ENCODE measurements at places on chromosomes 3 and 15.
A peak's percentile ranks its signal among the peaks of the same experiment; 100 is the strongest.

GRCh38 chr3:173745952-173746682 lies 348.6 kb downstream of the NLGN1 start:
- DNase-seq: no peak

- DNase-seq: no peak
These were observed 550.6 kb upstream of the NECTIN3 start for GRCh38 chr3:110521019-110521418.

- DNase-seq: peak; percentile 38
These were observed 24.8 kb upstream of the SLC25A38 start for GRCh38 chr3:39358333-39358732.

- peak; percentile 50 for DNase-seq
These were observed 58.5 kb downstream of the TIPARP start for GRCh38 chr3:156732715-156733421.

- no peak for DNase-seq
These were observed 53.4 kb downstream of the BTLA start for GRCh38 chr3:112445839-112446238.

- DNase-seq: peak; percentile 58
These were observed 39.6 kb downstream of the CBLB start for GRCh38 chr3:105829229-105829628.

DNA sequence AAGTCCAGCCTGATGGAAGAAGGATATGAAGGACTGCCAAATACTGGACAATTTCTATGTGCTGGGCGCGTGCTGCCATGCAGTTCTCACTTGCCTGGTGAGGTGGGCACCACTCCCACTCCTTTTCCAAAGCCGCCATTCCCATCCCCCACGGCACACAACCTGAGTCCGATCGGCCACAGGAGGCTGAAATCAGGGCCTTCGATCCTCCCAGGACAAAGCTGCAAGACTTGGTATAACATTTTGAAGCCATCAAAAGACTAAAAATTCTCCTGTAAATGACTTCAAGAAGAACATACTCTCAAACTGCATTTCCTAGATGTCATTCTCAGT lies 3.1 kb upstream of the MAP6D1 start:
- DNase-seq: no peak

DNA sequence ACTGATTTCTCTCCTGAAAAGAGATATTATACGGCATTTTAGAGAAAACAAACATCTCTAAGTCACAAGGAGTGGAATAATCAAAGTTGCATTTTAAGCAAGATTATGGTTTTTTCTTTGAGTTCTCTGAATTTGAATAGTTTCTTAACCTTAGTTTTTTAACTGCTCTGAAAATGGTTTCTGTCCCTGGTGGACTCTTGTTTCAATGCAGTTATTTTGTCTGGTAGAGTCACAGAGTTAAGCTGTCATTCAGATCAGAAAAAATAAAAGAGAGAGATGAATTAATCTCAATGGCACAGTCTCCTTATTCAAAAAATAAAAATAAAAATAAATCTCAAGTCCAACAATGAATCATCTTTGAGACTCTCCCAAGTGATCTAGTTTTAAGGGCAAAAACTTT lies 19.0 kb downstream of the AGTR1 start:
- DNase-seq: no peak

DNA sequence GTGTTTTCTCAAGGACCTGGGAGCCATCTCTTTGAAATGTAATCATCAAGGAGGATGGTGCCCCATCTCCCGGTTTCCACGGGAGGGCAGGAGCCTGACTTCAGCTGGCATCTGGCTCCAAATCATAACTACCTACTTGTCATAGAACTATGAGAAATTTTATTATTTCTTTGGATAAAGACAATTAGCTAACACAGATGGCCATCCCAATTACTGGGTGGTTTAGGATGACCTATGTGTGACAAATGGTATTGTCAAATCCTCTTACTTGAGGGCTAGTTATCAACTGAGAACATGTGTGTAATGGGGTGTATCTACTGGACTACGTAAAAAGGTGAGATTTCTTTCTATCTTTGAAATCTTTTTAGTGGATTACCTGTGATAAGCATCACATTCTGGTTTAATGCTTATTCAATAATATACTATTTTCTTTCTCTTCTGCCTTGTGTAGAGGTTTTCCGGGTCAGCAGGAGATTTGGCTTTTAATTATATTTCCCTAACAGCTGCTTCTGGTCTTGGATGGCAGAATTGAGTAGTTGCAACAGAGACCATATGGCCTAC lies 15.3 kb upstream of the PARP14 start:
- no peak for DNase-seq

- DNase-seq: no peak
These were observed 3.2 kb upstream of the ITIH1 start for GRCh38 chr3:52774066-52774713.

- no peak for DNase-seq
These were observed 60.6 kb downstream of the TCF12 start for GRCh38 chr15:56978898-56979662.

DNA sequence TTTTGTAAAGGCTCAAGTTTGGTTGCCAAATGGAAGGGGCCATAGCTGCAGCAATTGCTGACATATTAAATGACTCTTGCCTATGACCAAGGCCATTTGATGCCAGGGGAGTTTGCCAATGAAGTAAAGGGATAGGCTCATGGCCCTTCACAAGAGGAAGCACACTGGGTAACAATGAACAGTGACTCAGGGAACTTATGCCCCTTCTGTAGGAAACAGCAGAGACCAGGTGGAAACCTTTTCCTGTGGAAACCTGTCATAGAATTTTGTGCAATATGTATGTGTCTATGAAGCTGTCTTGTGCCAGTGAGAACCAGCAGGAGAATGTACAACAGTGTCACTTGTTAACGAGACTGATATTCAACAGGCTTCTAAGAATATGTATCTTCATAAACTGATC lies 25.4 kb upstream of the AVEN start:
- DNase-seq: no peak

- DNase-seq: no peak
These were observed 250.3 kb downstream of the PTPRG start for GRCh38 chr3:61811652-61812051.

GRCh38 chr3:37689645-37690356 lies 171.9 kb upstream of the CTDSPL start:
- DNase-seq: no peak

DNA sequence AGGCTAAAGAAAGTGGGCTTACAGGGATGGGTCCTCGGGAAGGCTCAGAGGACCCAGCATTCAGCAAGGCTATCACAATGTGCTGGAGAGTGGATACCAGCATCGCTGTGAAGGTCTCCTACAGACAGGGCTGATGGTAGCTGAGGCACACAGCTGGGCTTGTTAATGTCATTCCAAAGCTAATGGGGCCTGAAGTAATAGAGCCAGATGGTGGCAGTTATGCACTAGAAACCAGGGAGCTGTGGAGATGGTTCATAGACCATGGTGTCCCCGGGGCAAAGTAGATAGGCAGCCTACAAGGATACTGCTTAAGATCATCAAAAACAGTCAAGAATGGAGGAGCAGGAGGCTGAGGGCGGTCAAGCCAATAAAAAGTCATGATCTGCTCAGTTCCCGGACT lies 24.8 kb upstream of the BOC start:
- DNase-seq: no peak

DNA sequence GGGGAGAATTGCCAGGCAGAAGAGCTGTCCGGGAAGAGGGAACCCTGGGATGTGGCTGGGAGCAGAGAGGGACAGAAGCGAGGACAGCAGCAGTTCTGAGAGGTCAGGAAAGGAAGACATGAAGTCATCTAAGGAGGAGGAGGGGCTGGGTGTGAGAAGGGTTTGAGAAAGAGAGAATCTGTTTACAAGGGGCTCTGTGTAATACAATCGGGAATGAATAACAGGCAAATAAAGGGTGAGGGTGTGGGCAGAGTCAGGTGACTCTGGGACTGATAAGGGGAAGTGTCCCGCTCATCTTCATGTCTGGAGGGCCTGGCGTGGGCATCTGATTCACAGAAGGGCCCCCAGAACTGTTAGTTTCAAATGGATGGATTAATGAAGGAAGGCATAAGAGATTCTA lies 191.3 kb downstream of the XXYLT1 start:
- DNase-seq: no peak

- peak; percentile 87 for DNase-seq
These were observed 48.8 kb downstream of the STARD5 start for GRCh38 chr15:81274931-81275707.

- no peak for DNase-seq
These were observed 91.4 kb downstream of the WWTR1 start for GRCh38 chr3:149566292-149566975.

DNA sequence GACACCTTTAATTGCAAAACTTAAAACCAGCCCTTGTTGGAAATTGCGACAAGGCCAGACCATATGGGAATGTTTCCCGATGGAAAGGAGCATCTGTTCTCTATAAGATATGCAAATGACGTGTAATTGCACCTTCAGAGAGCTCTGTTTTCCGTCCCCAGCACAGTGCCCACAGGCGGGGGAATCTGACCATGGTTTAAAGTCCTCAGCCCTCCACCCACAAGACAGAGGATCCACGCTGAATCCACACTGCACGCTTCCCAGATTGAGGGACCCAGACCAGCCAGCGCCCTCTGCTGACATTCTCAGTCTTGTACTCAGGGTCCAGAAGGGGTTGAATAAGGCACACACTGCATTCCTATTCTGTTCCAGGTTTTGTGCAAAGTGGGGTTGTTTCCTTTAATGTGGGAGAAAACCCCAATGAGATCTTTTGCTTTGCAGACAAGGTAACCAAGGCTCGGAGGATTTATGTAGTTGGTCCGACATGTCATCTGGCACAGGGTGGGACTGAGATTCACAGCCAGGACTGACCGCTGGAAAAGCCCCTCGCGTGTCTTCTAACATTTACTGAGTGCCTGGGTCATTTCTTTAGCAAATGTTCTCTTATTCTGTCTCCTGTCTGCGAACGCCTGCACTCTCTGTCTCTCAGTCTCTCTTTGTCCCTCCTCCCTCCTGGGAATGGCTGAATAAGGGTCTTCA lies 36.8 kb upstream of the KLHL25 start:
- DNase-seq: peak; percentile 36

GRCh38 chr3:127385540-127385870 lies 97.7 kb upstream of the PRR20G start:
- DNase-seq: no peak

GRCh38 chr3:169772305-169772896 lies 795 bp upstream of the MYNN start:
- peak; percentile 70 for DNase-seq

DNA sequence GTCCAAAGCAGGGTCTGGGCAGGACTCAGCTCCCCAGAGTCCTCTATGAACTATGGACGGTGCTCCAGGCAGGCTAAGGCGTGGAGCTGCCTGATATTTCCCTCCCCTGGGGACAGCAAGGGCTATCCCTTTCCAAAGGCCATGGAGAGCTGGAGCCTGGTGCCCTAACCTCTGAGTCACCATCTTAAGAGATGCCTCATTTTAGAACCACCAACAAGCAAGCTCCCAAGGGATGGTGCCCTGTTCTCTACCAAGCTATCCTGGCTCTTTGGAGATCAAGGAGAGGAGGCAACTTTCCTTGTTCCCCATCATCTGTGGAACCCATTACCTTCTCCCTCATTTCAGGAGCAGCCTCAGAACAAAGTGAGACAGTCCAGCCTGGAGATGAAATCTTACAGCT lies 15.7 kb downstream of the STARD5 start:
- DNase-seq: no peak

DNA sequence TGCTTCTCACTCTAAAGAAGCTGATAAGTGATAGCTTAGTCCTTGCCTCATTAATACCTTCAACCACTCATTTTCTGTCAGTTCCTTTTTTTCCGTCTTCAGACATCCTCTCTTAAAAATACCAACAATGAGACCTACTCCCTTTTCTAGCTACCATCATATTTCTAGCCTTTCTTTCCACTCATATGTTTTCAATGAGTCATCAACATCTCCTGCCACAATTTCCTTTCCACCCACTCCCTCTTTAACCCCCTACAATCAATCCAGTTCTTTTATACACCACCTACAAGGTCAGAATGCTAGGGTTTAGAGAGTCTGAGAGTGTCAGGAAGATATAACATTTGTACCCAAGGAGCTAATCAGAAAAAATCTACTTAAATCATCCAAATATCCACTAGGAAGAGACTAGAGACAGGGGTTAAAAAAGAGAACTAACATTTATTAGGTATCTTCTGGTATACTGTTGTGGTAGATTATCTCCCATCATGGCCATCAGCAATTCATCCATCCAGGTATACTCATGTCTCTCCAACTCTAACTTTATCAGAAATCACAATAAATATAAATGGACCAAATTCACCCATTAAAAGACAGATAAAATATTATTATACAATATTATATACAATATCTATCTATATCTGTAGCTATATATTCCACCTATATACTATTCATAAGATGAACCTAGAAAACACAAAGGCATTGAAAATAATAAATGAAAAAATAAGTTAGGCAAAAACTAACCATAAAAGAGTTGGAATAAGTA lies 42.5 kb downstream of the MYLK start:
- no peak for DNase-seq

DNA sequence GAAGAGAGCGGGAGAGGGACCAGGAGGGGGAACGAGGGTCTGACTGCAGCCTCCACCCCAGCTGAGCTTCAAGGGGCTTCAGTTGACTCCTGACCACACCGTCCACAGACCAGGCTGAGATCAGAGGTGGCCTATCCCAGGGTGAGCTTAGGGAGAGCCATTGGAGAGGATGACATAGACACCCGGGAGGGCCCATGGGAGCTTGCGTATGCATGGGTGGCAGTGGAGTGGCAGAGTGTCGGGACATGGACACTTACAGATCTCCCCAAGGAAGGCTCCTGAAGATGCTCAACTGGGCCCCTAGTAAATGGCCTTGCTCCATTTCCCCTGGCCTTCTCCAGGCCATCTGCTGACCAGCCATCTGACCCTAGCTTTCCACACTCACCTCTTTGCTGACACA lies 12.6 kb upstream of the ALAS1 start:
- DNase-seq: no peak

DNA sequence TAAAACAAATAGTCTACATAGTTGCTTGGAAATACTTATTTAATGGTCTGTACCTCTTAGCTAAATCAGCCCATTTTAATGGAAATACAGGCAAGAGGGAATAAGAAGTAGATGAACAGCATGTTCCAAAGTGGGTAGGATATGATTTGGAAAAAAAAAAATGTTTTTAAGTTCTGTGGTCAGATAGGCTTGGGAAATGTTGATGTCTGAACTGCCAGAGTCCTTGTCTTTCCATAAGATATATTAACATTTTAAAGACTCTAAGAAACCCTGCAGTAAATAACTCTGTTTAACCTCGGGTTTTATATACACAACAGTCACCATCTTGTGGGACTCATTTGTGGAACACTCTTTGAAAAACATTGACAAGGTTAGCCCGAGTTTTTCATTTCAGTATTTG lies 40.0 kb upstream of the PTPN23 start:
- no peak for DNase-seq

DNA sequence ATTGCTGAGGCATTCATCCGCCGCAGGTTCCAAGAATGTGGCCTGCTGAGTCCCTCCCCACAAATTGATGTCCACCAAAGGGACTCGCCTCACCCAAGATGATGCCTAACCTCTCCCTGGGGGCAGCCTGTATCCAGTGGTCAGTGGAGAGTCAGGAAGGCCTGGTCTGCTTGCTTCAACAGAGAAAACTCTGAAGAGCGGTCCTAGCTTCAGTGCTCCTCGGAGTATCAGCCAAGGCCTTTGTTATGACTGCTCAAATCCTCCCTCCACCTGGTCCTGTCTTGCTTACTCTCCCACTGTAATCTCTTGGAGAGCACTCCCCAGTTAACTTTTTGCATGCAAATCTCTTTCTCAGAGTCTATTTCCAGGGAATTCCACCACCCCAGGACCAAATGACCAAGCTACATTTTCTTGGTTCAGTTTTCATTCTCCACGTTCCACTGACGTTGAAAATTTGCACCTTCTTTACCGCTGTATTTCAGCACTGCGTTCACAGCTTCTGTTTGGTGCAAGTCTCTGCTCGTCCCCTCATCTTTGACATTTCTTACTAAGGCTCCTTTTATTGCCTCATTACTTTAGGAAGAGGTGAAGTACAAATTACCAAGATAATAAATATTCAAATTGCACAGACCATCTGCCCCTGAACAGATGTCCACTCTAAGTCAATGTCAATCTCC lies 22.3 kb downstream of the CMTM7 start:
- no peak for DNase-seq

All from activated CD4-positive, alpha-beta T cell treated with anti-CD3 and anti-CD28 coated beads, Interleukin-2, Interleukin-6, amounts not matched to agents 100 ng/mL and 50 ng/mL, durations not matched to agents 16 hours and 8 hours (primary cell).